ENCODE measurements at places on chromosomes 1 and 21. TPM values are rescaled to one million over a fixed set of nuclear protein-coding genes. Genes with fewer than 3 reads are reported as not detected.

The SPOCD1 gene
- 6.2 TPM for total RNA-seq

The SLAMF8 gene
- total RNA-seq = under 0.01 TPM

The KCNJ10 gene
- not detected for total RNA-seq

The NMNAT1 gene
- total RNA-seq = 5.7 TPM

The ITPKB gene
- 103 TPM for total RNA-seq

The AMY1C gene
- total RNA-seq = not detected
